GM19239 (cell line): ENCODE measurements at places on chromosomes 4 and X.

DNA sequence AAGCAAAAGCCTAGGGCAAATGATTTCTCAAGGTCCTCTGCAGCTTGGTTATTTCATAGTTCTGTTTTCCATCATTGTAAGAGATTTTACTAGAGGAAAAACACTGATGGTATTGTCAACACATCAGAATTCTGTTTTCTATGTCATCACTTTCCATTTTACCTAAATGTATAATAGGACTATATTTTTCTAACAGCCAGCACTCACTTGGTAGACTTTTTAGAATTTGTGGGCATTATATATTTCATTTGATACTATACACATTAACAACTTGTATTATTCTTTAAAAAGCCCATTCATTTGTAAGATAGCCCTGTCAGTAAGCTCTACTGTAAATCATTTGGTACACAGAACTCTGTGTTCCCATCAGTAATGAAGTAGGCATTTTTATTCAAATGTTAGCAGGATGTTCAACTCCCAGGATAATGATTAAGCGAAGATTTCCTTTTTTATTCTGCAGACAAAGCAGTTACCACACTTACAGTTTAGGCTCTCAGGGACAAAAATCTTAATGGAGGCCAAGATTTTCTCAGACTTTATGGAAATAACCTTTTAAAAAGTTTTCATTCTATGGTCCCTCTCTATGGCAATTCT lies 143.6 kb upstream of the TEX13C start:
- no peak for DNase-seq

GRCh38 chr4:188941524-188942119 lies 802.4 kb downstream of the TRIML1 start:
- no peak for DNase-seq

GRCh38 chr4:2436761-2437474 lies 18.2 kb downstream of the CFAP99 start:
- DNase-seq: no peak

DNA sequence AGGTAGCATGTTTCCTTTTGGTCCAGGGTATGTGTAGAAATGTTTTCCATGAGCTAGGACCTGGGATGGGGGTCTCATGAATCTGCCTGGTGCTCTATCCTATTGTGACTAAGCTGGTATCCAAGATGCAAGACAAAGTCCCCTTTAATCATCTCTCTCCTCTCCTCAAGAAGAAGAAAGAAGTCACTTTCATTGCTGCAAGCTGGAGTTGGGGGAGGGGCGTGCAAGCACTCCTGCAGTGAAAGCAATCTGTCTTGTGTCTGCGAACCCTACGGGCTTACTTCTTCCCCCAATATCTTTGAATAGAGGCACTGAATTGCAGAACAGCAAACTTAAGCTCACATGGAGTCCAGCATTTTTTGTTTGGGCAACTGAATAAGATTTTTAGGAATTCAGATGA lies 27.2 kb upstream of the GRPR start:
- DNase-seq: no peak

DNA sequence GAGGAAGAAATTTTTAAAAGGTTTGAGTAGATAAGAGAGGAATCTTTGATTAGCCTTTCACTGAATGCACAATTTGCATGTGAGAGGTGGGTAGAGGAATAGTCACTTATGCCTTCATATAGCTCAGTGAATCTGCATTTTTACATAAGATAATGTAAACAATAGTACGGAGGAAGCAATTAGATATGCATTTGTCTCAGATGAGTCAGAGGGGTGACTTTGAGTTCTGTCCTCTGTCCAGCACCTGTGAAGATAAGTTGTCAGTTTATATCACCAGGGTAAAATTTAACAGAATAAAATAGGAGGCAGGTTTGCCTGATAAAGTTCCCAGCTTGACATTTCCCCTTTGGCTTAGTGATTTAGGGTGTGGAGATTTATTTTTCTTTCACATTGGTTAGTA lies 841.9 kb downstream of the PCDH18 start:
- DNase-seq: no peak

DNA sequence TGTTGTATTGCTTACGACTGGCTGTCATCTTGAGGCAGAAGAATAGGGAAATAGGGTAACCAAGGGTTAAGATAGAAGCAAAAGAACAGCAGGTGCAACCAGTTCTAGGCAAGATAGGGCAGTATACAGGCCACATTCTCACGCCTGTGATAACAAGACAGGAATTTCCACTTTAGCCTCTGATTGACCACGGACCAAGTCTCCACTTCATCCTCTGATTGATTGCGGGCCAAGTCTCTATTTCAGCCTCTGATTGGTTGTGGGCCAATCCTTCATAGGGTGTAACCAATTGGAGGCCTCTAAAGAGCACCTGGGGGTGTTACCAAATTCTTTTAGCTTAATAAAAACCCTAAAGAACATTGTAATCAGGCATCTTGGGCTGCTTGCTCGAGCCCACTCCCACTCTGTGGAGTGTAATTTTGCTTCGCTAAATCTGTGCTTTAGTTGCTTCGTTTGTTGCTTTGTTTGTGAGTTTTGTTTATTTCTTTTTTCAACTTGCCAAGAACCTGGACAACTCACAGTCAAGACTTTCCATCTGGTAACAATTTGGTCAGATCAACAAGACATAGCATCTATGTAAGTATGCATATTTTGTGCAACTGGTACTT lies 8.7 kb upstream of the TBC1D9 start:
- no peak for DNase-seq

DNA sequence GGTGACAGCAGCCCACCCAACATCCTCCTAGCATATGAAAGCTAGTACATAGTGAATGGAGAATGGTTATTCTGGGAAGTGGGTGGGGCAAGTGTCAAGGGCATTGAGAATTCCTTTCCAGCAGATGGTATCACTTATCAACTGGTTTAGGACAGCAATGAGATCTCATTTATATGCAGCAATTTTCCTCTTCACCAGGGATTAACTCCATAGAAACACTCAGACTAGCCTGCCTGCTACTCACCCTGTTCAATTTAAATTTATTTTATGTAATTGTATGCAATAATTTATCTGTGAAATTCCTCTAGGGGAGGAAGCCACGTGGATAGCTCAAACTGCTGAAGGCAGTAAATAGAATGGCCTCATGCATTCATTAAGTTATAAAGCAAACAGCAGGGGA lies 101.6 kb upstream of the MID1IP1 start:
- no peak for DNase-seq

DNA sequence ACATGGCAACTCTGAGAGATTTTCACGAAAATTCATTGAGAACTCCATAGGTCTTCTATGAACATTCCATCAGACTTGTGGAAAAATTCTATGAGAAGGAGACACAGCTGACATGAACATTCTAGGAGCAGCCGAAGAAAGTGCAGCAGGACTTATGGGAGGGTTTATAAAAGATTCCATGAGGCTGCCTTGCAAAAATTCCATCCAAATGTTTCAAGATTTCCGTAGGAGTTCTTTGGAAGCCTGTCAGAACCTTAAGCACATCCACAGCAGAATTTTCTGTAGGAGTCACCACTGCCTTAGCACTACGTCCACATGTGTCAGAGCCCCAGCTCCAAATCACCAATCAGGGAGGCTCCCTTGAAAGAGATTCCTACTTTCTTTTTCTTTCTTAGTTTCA lies 67.0 kb upstream of the MSX1 start:
- DNase-seq: no peak

DNA sequence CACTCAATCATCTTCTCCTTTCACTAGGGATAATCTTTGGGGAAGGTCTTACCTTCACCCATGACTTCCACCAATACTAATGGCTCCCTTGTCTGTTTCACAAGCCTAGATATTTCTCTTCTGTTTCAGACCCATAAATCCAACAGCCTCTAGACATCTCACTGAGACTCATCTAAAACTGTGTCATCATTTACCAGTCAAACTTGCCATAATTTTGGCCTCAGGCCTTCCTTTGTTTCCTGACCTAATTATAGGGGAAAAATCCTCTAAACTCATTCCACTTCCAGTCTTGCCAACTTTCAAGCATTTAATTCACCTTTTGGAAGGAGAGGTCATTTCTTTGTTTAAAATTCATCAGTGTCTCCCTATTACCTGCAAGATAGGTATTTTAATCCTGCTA lies 181.0 kb upstream of the CNKSR2 start:
- no peak for DNase-seq

DNA sequence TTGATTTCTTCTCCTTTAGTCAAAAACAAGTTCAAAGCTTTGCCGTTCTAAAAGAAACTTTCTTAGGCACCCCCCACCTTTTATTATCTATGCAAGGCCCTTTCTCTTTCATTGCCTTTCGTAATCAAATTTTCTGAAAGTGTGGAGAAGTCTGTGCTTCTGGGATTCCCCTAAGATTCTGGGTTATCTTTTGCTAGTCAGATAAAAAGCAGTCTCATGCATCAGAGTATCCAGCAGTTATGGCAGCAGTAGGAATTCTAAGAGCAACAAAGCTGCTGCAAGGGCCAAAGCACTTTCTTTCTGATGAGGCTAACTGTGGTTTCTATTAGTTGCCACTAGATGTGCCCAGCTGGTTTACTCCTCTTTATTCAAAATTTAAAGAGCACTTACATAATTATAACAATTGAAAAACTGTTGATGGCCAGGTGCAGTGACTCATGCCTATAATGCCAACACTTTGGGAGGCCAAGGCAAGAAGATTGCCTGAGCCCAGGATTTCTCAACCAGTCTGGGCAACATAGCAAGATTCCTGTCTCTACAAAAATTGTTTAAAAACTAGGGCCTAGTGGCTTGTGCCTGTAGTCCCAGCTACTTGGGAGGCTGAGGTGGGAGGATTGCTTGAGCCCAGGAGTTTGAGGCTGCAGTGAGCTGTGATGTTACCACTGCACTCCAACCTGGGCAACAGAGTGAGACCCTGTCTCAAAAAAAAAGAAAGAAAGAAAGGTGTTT lies 296.2 kb downstream of the PAPSS1 start:
- no peak for DNase-seq

DNA sequence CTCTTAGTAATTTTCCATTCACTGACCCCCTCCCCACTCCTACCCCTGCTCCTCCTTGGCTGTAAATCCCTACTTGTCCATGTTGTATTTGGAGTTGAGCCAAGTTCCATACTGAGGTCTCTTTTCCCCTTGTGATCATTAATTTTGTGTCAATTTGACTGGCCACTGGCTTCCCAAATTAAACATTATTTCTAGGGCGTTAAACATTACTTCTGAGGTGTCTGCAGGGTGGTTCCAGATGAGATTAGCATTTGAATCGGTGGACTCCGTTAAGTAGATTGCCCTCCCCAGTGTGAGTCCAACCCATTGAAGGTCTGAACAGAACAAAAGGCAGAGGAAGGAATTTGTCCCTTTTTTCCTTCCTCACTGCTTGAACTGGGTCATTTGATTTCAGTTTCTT lies 25.7 kb downstream of the SLC39A8 start:
- no peak for DNase-seq

- peak; percentile 39 for DNase-seq
Measured at GRCh38 chr4:153643406-153644383, 40.4 kb upstream of the TLR2 start.

GRCh38 chr4:82362565-82362964 lies 11.2 kb downstream of the HNRNPD start:
- no peak for DNase-seq

- DNase-seq: no peak
Measured at GRCh38 chr4:124183926-124184325, 528.6 kb downstream of the ANKRD50 start.

DNA sequence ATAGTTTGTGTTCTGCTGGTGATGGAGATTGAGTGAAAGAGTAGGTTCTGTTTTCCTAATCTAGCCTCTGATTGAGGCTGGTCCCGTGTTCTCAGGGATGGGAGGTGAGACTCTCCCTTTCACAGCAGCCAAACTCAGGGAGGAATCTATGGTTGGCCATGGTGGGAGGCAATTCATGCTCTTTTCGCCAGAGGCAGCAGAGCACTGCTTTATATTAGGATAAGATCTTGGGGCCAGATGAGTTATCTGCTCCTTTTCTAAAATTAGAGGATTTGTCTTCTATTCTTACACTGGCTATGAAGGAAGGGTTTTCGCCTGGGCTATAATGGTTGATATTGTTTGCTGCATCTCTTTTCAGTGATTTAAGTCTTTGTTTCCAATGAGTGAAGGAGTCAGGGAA lies 63.9 kb upstream of the NLGN4X start:
- no peak for DNase-seq

DNA sequence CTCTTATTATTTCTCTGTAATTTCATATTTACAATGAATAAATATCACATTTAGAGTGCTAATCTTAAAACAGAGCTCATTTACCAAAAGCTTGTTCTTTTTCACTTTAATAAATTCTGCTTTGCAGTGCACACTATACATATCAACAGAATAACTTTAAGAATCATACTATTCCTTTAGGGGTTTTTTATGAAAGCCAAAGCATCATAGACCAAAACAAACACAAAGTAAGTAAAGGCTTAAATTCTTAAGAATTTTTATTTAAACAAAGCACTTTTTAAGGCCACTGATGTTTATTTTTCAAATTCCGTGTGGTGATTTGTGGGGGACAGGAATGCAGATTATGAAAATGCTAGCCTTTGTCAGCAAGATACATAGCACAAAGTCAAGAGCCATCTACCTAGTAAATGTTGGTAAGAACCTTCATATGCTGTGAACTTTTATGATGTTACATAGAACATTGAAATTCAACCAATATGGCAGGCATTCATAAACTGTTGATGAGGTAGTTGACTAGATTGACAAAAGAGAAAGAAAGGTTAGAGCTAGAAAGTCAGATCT lies 17.8 kb downstream of the TIGD2 start:
- DNase-seq: no peak

- DNase-seq: no peak
Measured at GRCh38 chrX:34619920-34620319, 37.2 kb downstream of the TMEM47 start.

DNA sequence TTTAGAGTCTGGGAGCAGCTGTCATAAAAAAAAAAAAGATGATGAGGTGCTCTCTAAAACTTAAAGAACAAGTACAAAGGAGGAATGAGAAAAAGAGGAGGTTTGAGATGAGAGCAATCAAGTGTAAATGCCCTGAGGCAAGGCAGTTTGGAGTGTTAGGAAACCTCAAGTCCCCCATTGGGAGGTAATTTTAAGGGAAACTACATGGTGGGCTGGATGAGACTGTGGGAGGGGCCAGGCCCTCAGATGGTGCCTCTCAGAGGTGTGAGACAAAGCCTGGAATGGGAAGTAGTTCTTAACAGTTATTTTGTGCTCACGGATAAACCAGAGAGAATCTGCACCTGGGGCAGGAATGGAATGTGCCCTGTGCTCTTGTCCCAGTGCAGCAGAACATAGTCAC lies 1.9 kb upstream of the MAGEB3 start:
- no peak for DNase-seq

DNA sequence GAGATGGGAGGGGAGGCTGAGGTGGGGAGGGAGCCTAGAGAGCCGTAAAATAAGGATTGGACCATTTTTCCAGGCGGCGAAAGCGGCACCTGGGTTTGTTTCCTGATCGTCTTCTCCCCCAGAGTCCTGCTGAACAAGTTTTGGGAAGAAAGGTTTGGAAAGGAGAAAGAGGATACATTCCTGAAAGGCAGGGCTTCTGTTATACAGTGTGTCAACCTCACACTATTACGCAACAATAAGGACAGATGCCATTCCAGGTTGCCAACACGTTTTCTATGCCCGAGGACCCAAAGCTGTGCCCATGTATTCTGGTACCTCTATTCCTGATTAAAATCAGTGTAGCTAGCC lies 658 bp downstream of the SCOC start:
- DNase-seq: no peak
